ENCODE measurements at places on chromosomes 4 and X.

DNA sequence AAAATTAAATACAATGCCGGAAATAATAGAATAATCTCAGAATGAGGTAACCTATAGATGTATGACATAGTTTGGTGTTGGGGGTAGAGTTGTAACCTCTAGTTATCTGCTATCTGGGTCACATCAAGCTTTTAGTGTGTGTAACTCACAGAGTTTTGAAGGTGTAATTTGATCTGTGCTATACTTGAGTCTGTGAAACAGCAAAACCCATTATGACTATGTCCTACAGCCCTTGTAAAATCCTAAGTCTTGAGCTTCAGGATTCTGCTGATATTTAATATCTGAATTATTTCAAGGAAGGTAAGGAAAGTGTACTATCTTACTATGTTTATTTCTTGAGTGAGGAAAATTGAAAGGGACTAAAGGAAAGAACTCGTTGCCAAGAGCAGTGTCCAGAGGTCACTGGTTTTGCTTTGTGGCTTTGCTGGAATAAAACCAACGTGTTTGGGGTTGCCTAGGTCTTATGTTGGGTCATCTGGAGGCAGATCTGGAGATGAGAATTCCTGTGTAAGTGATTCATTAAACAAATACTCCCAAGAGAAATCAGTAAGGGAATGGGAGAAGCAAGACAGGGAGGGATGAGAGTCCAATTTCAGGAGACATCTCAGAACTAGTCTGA lies 107.8 kb upstream of the CBLL2 start:
- peak; percentile 56 for DNase-seq

DNA sequence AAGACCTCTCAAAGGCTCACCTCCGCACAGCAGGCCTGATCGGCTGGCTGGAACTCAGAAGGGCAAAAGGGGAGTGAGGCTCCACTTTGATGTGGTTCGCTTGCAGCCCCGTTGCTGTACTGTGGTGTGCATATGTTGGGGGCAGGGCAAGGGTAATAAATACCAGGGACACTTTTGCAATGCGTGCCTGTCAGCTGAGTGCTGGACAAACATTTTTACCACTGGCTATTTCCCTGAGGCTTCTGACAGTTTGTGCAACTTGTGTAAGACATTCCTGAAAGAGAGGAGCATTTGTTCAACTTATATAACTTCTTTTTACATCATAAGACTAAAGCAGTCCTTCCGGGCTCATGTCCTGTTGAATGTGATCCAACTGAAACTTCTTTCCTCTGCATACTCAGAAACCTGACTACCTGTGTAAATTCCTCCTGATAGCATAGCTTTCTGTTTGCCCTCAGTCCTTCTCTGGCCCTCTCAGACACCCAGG lies 82.3 kb downstream of the SPRY1 start:
- DNase-seq = peak; percentile 87

DNA sequence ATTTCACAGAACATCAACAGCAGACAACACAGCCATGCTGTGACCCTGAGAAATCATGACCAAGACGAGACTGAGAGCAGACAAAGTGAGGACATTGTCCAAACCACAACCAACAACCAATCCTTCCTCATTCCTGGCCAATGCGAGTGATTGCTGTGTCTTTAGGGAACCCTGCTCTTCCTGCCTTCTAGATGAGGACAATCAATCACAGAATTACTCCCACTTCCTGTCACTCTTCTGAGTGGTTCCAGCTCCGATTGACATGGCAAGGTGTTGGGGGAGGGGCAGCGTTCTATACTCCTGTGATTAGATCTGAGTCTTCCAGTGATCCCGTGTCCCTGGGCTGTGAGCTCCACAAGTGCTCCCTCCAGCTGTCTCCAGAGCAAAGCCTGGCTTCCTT lies 227.8 kb downstream of the STIM2 start:
- DNase-seq = no peak

DNA sequence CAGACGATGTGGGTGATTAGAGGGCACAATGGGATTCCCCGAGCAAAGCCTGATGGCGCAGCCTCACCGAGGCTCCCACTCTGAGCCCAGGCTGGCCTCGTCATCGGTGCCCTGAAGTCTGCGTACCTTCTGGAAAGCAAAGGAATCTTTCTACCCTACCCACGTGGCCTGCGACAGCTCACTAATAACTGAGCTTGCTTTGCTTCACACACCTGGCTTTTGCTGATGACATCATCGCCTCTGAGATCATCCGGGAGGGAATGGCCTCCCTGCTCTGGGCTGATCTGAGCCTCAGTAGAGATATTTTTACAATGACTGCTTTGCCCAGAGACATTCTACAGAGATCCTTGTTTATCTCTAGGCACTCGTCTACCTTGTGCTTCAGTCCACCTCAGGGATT lies 45.4 kb upstream of the PDLIM3 start:
- DNase-seq = no peak

- DNase-seq = no peak
Observed at GRCh38 chr4:125020089-125021034, 294.4 kb upstream of the FAT4 start.

DNA sequence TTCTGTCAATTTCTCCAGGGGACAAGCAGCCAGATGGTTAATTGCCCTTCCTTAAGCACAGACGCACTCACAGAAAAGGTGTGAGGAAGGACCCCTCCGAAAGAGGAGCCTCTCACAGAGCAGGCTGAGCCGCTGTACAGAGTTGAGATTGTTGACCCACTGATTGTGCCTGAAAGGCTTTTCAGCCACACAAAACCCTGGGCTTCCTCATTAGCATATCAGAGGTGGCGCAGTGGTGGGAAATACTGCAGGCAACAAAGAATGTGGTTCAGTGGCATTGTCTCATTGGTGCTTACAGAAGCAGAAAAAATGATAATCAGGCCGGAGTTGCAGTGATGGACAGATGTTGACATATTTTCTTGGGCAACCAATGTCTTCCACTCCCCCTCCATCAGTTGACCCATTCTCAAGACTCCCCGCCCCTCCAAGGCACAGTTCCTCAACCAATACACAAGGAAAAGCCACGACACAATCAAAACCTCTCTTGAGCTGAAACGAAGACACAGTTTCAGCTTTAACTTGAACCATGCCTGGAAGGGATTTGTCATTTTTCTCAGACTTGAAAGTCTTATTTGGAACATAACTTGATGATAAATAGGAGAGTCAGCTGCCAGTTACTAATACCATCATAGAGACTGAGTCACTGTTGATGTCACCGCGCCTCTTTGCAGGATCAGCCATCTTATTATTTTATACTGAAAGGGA lies 53.1 kb downstream of the ATXN3L start:
- peak; percentile 21 for DNase-seq

DNA sequence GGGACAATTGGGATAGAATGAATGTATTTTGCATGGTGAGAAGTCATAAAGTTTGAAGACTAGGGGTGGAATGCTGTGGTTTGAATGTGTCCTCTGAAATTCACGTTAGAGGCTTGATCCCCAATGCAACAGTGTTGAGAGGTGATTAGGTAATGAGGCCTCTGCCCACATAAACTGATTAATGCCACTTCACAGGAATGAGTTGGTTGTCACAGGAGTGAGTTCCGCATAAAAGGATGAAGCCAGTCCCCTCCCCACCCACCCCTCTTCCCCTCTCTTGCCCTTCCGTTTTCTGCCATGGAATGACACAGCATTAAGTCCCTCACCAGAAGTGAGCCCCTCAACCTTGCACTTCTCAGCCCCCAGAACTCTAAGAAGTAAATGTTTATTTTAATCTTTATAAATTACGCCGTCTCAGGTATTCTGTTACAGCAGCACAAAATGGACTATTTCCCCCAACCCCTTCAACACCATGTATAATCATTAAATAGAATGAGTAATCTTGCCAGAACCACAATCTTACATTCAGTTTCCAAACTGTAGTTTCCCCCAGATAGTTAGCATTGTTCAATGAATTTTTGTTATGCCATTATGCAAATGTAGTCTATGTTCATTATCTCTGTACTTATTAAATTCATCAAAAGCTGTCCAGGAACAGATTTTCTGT lies 5.5 kb upstream of the MMAA start:
- no peak for DNase-seq

- DNase-seq = peak; percentile 79
Observed at GRCh38 chr4:70559211-70559830, 32.7 kb upstream of the AMBN start.

GRCh38 chr4:19596342-19596741 lies 655.4 kb upstream of the SLIT2 start:
- DNase-seq = no peak

- DNase-seq = no peak
Observed at GRCh38 chr4:125483278-125483677, 168.5 kb downstream of the FAT4 start.

GRCh38 chr4:37726666-37727065 lies 40.5 kb upstream of the RELL1 start:
- no peak for DNase-seq

DNA sequence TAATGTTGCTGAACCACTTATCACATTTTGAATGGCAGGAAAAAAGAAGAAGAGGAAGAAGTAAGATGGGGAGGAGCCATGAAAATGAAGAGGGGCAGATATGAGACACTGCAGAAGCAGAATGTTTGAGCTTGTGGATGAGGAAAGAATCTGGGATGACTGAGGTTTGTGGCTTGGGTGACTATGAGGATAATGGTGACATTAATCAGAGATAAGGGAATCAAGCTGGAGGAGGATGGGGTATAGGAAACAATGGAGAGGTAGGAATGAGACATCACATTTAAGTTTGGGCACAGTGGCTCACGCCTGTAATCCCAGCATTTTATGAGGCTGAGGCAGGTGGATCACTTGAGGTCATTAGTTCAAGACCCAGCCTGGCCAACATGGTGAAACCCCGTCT lies 19.1 kb upstream of the PHF8 start:
- peak; percentile 47 for DNase-seq

DNA sequence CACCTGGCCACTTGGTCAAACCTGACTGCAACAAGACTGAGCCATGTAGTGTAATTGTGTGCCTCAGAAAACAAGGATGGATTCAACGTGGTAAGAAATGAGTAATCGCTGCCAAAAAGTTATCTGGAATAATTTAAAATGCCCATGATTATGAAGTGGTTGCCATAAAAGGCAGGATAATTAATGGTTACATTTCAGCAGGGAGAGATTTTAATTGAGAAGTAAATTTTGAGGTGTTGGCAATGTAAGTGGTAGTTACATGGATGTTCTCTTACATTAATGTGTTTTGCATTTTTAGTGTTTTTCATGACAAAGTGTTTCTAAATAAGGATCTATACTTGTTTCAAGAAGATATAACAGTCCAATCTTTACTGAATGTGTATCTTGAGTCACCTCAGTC lies 15.7 kb downstream of the HAUS3 start:
- no peak for DNase-seq

GRCh38 chr4:6178757-6179156 lies 21.6 kb downstream of the JAKMIP1 start:
- DNase-seq = peak; percentile 18

GRCh38 chr4:28101583-28101982 lies 1240.9 kb downstream of the STIM2 start:
- DNase-seq = no peak

GRCh38 chr4:48604527-48604926 lies 114.5 kb downstream of the ZAR1 start:
- DNase-seq = no peak

GRCh38 chr4:55762819-55763218 lies 56.8 kb upstream of the EXOC1L start:
- DNase-seq = no peak
